ENCODE measurements at places on chromosomes 7 and 10. TPM values are rescaled to one million over a fixed set of nuclear protein-coding genes. Genes with fewer than 3 reads are reported as not detected.

- DNase-seq: no peak
- no peaks in the 10 kb centered on the region for H3K27me3 ChIP-seq
- H3K27ac ChIP-seq: no peak overlapping the region
- H3K36me3 ChIP-seq: no peaks in the 10 kb centered on the region
These were observed 404.3 kb upstream of the KLF6 start for GRCh38 chr10:4189281-4189680.

The NPFFR1 gene
- total RNA-seq: not detected

- H3K27me3 ChIP-seq: no peaks in the 10 kb centered on the region
- H3K36me3 ChIP-seq: no peaks in the 10 kb centered on the region
- no peaks in the 10 kb centered on the region for H3K4me1 ChIP-seq
- H3K27ac ChIP-seq: no peak overlapping the region
These were observed 917.0 kb downstream of the CNTNAP2 start for GRCh38 chr7:147033641-147034040.

DNA sequence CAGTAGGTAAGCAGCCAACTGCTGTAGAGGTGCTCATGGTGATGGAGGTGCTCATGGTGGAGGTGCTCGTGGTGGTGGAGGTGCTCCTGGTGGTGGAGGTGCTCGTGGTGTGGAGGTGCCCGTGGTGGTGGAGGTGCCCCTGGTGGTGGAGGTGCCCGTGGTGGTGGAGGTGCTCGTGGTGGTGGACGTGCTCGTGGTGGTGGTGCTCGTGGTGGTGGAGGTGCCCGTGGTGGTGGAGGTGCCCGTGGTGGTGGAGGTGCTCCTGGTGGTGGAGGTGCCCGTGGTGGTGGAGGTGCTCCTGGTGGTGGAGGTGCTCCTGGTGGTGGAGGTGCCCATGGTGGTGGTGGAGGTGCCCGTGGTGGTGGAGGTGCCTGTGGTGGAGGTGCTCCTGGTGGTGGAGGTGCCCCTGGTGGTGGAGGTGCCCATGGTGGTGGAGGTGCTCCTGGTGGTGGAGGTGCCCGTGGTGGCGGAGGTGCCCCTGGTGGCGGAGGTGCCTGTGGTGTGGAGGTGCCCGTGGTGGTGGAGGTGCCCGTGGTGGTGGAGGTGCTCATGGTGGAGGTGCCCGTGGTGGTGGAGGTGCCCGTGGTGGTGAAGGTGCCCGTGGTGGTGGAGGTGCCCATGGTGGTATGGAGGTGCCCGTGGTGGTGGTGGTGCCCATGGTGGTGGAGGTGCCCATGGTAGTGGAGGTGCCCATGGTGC lies 517.3 kb downstream of the PTPRN2 start:
- no peaks in the 10 kb centered on the region for H3K27me3 ChIP-seq
- H3K36me3 ChIP-seq: no peaks in the 10 kb centered on the region
- no peak for DNase-seq
- H3K4me1 ChIP-seq: no peaks in the 10 kb centered on the region

The MRLN gene
- total RNA-seq: not detected

The EMX2 gene
- total RNA-seq: not detected

The ZNF273 gene
- 12.3 TPM for total RNA-seq

GRCh38 chr7:938546-939185 lies 15.8 kb downstream of the ADAP1 start:
- H3K27me3 ChIP-seq: peaks cover 6% of the 10 kb centered on the region
- peaks cover 25% of the 10 kb centered on the region for H3K4me1 ChIP-seq
- no peak for DNase-seq

GRCh38 chr7:27906385-27907091 lies 166.6 kb downstream of the TAX1BP1 start:
- peaks cover 56% of the 10 kb centered on the region for H3K4me1 ChIP-seq
- H3K27me3 ChIP-seq: no peaks in the 10 kb centered on the region
- H3K36me3 ChIP-seq: peaks cover 6% of the 10 kb centered on the region
- H3K27ac ChIP-seq: no peak overlapping the region
- no peak for DNase-seq

DNA sequence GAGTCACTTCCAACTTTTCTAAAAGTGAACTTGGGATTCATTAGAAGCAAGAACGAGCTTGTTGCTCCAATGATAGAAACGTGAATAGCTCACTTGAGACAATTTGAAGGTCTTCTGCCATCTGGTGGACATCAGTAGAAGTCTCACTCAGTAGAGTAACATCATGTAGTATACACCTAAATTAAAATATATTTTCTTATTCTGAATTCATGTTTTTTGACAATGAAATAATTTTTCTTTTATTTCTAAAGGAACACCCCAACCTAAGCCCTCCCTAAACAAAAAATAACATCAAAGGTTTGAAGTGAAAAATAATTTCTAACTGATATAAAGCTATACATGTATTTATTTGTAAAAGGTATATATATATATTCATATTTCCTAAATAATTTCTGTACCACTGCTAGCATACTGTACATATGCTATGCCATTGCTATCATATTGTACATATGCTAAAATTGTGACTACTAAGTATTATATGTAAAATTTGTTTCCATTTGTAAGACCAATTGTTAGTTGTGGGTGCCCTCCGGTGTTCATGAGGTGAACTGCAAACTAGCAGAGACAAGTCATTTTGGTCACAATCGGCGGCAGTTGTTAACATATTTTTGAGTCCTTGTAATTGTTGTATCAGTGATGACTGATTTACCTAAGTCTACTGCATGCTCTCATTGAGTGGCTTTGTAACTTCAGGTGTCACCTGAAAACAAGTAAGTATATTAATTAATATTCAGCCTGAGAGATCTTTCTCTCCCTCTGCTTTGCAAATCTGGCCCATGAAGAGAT lies 121.9 kb downstream of the PTPRZ1 start:
- DNase-seq: no peak
- H3K27me3 ChIP-seq: peaks cover 2% of the 10 kb centered on the region
- H3K36me3 ChIP-seq: no peaks in the 10 kb centered on the region
- H3K4me3 ChIP-seq: no peak overlapping the region
- no peak overlapping the region for H3K27ac ChIP-seq

DNA sequence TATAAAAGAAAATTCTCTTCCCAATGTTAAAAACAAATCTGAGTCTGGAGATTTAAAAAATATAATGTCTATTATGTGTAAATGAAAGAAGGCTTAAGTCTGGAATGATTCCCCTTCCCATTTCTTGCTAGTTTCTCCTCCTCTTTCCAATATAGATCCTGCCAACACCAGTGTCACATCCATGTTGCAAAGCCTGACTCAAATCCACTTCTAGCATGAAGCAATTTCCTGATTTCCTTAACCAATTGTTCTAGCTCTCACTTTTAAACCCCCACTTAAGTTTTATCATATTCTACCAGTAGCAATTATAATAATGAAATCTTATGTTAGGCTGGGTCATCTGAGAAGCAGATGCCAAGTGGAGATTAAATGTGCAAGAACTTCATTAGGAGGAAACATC lies 100.1 kb upstream of the SEC61G start:
- peaks cover 7% of the 10 kb centered on the region for H3K27me3 ChIP-seq
- no peaks in the 10 kb centered on the region for H3K4me1 ChIP-seq
- no peak for DNase-seq
- no peak overlapping the region for H3K27ac ChIP-seq

DNA sequence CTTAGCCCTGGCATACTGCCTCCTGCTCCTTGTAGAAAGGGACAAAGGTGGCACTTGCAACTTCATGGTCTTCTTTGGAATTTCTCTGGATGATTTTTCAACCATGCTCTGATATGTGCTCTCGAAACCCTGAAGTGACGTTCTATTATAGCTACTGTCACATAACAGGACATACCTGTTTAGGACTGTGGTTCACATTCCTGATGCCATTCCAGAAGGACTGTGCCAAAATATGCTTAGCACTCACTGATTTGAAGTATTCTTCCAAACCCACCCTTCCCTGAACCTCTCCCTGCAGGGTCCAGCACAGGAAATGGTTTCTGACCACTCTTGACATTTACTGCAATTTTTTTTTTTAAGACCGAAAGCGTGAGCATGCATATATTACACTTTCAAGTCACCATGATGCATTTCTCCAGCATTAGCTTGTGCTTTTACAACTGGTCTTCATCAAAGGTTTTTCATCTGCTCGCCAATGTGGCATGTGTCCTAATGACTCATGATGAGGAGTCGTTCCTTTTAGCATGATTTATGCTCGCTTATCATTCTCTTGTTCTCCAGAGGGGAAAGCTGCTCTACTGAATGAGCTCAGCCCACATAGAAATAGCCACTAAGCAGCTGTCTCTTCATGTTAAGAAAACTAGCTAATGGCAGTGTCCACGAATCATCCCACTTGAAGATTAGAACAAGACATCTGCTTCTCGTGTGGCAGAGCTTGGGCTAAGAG lies 135.2 kb downstream of the ADAM12 start:
- no peaks in the 10 kb centered on the region for H3K27me3 ChIP-seq
- H3K36me3 ChIP-seq: no peaks in the 10 kb centered on the region
- no peaks in the 10 kb centered on the region for H3K4me1 ChIP-seq
- no peak overlapping the region for H3K4me3 ChIP-seq

- DNase-seq: no peak
- H3K27ac ChIP-seq: no peak overlapping the region
- no peaks in the 10 kb centered on the region for H3K27me3 ChIP-seq
- no peaks in the 10 kb centered on the region for H3K4me1 ChIP-seq
These were observed 12.2 kb downstream of the BUD31 start for GRCh38 chr7:99420986-99421385.

GRCh38 chr7:155448632-155449007 lies 9.3 kb upstream of the EN2 start:
- DNase-seq: no peak
- no peaks in the 10 kb centered on the region for H3K36me3 ChIP-seq
- peaks cover 18% of the 10 kb centered on the region for H3K4me1 ChIP-seq
- H3K27ac ChIP-seq: no peak overlapping the region

The SIRT1 gene
- 31.6 TPM for total RNA-seq

The CHCHD3 gene
- total RNA-seq: 53.6 TPM

- no peak overlapping the region for H3K27ac ChIP-seq
- H3K4me3 ChIP-seq: no peak overlapping the region
- H3K27me3 ChIP-seq: no peaks in the 10 kb centered on the region
These were observed 40.4 kb downstream of the BAIAP2L1 start for GRCh38 chr7:98360221-98361130.

The EBLN1 gene
- total RNA-seq: not detected

The GDF2 gene
- not detected for total RNA-seq

DNA sequence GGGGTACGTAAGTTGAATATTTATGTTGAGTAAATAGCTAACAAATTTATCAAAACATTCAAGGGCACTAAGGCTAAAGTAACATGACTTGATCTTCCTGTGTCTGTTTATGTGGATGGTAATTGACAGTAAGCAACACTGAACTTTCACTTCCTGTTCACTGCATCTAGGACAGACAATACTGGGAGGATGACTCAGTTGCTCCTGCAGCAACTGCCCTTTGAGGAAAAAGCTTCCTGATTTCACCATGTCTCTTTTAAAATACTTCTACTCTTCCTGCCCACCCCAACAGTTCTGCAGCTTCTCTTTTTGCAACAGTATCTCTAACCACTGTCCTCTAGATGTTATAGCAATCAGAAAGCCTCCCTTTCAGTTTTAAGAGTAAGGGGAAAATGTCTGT lies 76.6 kb upstream of the HGF start:
- H3K27me3 ChIP-seq: no peaks in the 10 kb centered on the region
- DNase-seq: no peak
- no peaks in the 10 kb centered on the region for H3K36me3 ChIP-seq
- H3K4me1 ChIP-seq: peaks cover 13% of the 10 kb centered on the region

The CALML3 gene
- total RNA-seq: not detected

- no peak for DNase-seq
- H3K4me3 ChIP-seq: no peak overlapping the region
- no peaks in the 10 kb centered on the region for H3K36me3 ChIP-seq
- H3K27ac ChIP-seq: no peak overlapping the region
- H3K4me1 ChIP-seq: no peaks in the 10 kb centered on the region
- no peaks in the 10 kb centered on the region for H3K27me3 ChIP-seq
These were observed 45.9 kb upstream of the GNAI1 start for GRCh38 chr7:80088705-80089104.

The UTF1 gene
- total RNA-seq: not detected

GRCh38 chr10:18325410-18325809 lies 185.2 kb downstream of the CACNB2 start:
- no peaks in the 10 kb centered on the region for H3K27me3 ChIP-seq
- H3K4me1 ChIP-seq: no peaks in the 10 kb centered on the region
- DNase-seq: no peak
- no peak overlapping the region for H3K27ac ChIP-seq

DNA sequence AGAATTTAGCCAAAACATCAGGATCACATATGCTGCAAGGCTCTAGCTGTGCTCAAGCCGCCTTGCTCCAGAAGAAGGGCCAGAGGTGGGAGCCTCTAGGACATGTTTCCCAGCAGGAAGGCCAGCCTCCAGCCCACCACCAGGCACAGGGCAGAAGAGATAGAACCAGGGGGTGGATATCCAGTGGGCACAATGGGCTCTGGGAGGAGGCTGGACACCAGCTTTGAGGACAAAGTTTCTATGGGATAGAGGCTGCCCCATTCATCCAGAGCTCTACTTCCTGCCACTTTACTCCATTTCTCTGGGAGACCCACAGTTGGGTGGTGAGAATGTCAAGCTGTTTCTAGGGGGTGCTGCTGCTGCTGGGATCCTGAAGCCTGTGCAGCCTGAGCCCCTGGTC lies 77.1 kb downstream of the ARHGAP22 start:
- H3K27me3 ChIP-seq: peaks cover 33% of the 10 kb centered on the region
- peaks cover 2% of the 10 kb centered on the region for H3K4me1 ChIP-seq
- no peak overlapping the region for H3K4me3 ChIP-seq
- H3K27ac ChIP-seq: no peak overlapping the region

- H3K4me3 ChIP-seq: no peak overlapping the region
- no peaks in the 10 kb centered on the region for H3K36me3 ChIP-seq
- peaks cover 8% of the 10 kb centered on the region for H3K4me1 ChIP-seq
- no peak for DNase-seq
- H3K27ac ChIP-seq: no peak overlapping the region
These were observed 240.8 kb downstream of the KIF20B start for GRCh38 chr10:89942217-89942616.

- peaks cover 23% of the 10 kb centered on the region for H3K4me1 ChIP-seq
- no peaks in the 10 kb centered on the region for H3K27me3 ChIP-seq
- H3K4me3 ChIP-seq: no peak overlapping the region
- no peak for DNase-seq
These were observed 8.8 kb downstream of the TMEM120A start for GRCh38 chr7:75985518-75986146.

DNA sequence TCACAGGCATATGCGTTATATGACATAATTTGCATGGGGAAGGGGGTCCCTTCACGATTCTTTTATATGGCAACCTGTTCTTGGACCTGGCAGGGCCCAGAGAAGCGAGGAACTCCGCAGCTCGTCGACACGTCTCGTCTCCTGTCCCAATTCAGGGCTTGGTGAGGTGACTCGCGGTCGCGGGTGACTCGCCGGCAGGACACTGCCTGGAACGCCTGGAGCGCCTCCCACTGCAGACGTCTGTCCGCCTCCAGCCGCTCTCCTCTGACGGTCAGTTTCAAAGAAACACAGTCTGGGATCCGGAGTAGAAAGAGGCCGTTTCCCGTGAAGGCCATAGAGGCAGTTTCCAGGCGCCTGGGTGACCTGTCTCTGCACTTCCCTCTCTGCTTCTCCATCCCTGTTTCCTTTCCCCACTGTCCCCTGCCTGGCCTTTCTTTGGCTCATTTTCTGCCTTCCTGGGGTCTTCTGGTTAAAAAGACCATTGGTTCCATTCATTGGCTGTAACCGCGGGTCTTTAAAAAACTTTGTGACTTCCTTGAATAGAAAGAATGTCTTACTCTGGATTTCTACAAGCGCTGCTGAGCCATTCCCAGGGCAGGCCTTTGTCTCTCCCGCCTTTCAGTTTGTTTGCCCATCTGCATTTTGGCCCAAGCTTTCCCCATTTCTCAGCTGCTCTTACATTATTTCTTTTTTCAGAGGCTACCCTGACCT lies 1.2 kb downstream of the UPP1 start:
- H3K27ac ChIP-seq: no peak overlapping the region
- peaks cover 42% of the 10 kb centered on the region for H3K4me1 ChIP-seq
- H3K27me3 ChIP-seq: no peaks in the 10 kb centered on the region
- DNase-seq: no peak
- H3K36me3 ChIP-seq: peaks cover 7% of the 10 kb centered on the region

The SBDS gene
- 26.6 TPM for total RNA-seq

Measured in activated B cell treated with CpG ODN at 0.5 μM for 24 hours (primary cell).